Stimulated activated CD8-positive, alpha-beta memory T cell treated with anti-CD3 and anti-CD28 coated beads, Interleukin-4, amount 100 ng/mL, for 4 hours (primary cell): ENCODE measurements at places on chromosomes 6 and 20.
A peak's percentile ranks its signal among the peaks of the same experiment; 100 is the strongest.

- DNase-seq: no peak
These were observed 25.4 kb upstream of the NOP56 start for GRCh38 chr20:2626853-2627541.

DNA sequence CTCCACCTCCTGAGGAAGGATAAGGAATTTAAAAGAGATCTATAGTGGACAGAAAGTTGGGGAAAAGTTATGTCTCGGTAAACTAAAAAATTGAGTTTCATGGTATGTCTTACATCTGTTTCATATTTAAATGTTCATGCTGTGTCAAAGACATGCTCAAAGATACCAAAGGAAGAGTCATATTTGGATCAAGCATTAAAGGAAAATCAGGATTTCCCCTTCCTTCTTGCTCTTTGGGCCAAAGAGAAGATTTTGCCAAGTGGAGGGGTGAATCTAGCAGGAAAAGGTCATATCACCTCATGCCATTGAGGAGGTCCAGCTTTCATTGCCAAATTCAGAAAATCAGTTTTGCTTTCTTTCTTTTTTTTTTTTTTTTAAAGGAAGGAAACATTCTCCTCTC, 192.4 kb downstream of the OGFRL1 start:
- DNase-seq: no peak

DNA sequence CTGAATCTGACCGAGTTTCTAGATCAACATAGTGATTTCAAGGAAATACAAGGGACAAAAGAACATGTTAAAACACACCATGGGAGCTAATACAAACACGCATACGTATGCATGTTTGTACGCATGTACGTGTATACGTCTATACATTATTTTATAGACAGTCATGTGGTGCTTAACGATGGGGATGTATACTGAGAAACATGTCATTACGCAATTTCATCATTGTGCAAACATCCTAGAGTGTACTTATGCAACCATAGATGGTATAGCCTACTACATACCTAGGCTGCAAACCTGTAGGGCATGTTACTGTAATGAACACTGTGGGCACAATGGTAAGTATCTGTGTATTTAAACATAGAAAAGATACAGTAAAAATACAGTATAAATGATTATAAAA, 25.0 kb upstream of the NELFCD start:
- DNase-seq: no peak

DNA sequence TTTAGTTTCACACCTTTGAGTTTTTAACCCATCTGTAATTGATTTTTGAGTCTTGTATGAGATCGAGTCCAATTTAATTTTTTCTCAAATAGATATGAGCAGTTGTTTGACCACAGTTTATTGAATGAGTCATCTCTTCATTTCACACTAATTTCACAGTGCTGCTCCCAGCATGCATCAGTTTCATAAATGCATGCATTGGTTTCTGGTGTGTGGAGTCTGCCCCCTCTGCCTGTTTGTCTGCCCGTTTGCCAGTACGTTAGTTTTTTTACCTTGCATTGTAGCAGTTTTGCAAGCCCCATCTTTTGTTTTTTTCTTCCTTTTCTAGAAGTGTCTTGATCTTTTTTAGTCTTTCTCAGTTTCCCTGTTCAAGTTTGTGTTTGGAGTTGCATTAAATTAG, 11.9 kb downstream of the SLX4IP start:
- DNase-seq: peak; percentile 4

DNA sequence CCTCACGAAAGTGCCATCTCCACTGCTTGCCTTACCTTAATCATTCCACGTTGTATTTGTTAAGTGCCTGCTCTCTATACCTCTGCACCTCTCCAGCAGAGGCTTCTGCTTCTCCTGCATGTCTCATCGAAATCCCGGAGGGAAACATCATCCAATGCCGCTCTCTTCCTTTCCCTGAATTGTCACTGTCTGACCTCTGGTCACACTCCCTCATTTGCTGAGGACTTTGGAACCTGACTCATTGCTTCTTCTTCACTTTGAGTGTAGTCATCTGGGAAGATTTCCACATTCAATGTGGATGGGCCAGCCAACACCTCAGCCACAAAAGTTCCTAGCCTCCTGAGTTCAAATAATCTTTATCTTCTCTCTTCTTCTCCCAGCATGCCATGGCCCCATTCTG, 78.9 kb upstream of the BEND6 start:
- DNase-seq: no peak

DNA sequence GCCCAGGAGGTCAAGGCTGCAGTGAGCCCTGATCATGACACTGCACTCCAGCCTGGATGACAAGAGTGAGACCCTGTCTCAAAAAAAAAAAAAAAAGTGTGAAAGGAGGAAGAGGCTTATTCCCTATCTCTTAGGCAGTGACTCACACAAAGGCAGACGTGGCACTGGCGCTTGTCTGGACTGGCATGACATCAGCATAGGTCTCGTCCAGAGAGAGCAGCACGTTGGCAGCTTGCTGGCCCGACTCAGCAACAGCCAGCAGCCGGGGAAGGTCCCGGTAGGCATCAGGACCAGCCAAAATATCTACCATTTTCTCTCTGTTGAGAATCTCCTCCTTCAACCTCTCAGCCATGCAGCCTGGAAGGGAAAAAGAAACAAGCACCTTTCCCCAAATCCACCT, 14.1 kb downstream of the CDK5RAP1 start:
- DNase-seq: no peak

- DNase-seq: no peak
These were observed 67.2 kb upstream of the RNF24 start for GRCh38 chr20:4082406-4083097.

DNA sequence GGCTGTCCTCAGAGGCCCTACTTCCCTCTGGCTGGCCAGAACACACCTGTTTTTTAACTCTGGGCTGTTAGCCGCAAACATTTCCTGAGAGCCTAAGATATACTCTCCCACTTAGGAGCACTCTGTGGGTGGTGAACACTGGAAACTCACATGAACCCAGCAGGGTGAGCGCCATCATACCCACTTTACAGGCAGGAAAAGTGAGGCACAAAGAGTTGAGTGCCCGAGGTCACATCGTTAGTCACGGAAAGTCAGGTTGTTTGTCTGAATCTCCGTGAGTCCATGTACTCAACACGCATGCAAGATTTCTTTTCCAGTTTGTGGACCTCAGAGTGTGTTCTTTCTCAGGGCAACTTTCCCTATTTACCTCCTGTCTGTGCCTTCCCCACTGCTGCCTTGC, 1.9 kb downstream of the BAK1 start:
- no peak for DNase-seq

DNA sequence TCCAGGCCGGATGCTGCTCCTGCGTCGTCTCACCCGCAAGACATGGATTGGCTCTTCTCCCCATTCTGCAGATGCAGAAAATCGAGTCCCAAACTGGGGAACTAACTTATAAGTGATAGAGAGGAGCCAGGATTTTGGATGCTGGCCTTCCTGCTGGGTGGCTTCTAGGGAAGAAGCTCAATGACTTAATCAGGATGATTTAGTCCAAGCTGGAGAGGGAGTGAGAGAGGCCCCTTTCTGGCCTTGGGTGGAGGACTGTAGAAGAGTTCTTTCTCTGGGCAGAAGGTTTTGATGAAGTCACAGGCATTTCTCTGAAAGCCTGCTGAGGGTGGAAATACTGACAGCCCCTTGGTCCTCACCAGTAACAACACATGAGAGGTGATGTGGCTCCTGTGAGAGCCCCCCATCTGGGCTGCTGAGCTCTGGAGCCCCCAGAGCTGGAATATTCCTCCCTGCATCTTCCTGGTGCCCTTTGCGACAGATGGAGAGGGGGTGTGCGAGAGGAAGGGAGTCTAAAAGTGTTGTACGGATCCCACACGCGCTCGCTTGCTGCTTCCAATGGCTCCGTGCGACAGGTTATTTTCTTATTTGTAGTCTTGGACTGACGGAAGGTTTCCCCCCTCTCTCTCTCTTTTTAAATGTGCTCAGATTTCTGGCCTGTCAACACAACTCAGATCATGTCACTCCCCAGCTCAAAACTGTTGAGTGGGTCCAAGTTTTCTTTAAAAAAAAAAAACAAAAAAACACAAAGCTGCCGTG, 3.5 kb downstream of the SIRPA start:
- DNase-seq: no peak

GRCh38 chr6:155454008-155454407, 1.6 kb downstream of the NOX3 start:
- no peak for DNase-seq

DNA sequence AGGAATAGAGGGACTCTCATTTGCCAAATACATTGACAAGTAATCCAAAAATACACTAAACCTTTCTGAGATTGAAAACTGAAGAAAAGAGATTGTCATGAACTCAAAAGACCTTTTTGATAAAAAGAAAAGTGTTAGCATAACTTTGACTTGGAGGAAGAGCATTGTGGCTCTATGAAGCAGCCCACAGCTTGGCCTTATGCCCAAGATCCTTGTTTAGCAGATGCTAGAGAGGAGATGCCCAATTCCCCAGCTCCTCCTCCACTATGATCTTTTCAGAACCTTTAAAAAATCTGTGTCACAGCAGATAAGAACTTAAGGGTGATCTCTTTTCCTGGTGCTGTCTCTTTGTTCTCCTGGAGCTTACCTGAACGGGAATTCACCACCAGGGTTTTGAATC, 35.8 kb upstream of the IGF2R start:
- no peak for DNase-seq

DNA sequence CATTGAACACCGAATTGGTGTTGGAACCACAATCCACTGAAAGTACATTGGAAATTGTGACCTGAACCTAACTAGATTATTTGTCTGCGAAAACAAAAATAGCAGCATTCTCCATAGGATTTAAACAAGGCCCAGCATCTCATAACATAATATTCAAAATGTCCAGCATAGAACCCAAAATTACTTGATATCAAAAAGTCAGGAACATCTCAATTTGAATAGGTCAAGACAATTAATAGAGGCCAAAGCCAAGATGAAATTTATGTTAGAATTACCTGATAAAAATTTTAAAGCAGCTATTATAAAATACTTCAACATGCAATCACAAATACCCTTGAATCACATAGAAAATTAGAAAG, 42.4 kb upstream of the CD2AP start:
- no peak for DNase-seq

DNA sequence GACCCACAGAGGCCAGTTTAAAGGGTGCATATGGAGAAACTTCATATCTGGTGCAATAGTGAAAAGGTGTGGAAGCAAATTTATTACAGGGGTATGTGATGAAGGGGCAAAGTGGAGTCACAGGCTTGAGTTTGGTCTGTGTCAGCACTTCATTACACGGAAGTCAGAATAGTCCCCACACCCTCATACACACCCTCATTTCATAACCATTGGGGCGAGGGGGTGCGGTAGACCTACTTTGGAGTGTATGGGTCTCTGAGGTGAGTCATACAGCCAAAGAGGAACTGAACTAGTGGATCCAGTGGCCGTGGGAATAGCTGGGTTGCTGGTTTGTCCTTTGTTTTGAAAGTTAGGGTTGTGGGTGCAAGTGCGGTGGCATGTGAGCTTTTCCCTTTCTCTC, 3.3 kb downstream of the TM9SF4 start:
- no peak for DNase-seq

GRCh38 chr6:147418523-147418922, 90.0 kb upstream of the SAMD5 start:
- no peak for DNase-seq

GRCh38 chr6:159307246-159307790, 138.1 kb downstream of the FNDC1 start:
- DNase-seq: no peak

GRCh38 chr6:3741477-3741871, 10.0 kb downstream of the PXDC1 start:
- DNase-seq: no peak

DNA sequence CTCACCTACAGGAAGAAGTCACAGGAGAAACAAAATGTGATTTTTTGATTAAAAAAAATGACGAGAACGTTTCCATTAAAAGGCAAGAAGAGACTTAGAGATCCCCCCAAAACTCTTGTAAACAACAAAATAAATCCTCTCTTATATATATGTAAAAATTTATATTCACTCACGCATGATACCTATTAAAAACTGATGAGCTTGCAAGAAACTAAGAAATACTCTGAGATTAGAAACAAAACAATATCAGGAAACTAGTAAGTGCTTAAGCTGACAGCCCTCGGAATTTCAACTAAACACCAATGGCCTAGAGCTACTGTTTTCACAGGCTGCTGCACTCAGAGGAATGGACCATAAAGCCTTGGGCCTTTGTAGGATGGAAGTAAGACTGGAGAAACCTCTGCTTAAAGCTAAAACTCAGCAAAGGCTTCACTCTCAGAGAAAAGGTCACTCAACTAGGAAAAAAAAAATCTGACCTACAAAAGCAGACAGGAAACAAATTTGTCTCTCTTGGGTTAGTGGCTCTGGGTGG, 63.0 kb downstream of the MAP3K7 start:
- no peak for DNase-seq

DNA sequence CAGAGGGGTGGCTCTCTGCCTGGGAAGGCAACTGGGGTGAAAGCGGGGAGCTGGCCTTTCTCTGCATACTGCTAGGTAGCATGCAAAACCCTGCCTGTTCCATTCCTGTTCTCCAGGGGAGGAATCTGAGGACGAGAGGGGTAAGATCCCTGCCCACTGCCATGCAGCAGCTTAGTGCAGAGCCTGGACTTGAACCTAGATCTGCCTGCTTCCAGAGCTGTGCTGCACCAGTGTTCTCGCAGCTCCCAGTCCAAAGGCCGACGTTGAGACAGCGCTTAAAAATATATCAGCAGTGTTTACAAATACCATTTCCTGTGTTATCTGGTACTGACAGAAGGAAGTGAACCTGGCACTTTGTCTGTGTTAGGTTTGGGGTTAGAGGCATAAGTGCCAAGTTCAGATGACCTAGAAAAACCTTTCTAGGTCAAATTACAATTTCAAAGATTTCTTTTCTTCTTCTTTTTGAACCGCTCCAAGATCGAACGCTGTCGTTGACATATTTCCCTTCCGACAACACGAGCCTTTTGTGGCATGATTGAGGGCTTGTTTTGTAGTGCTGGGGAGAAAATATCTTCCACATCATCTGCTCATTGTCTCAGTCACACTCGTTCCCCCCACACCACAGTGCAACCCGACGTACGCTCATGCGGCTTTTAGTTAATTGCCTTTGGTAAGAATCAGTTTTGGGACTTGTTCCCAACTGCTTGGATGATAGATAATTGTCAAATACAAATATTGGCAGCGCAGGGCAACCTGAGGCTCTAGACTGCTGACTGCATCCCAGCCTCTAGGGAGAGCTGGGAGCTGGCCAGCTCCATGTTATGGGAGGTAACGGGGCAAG, 44.6 kb downstream of the TOX2 start:
- DNase-seq: no peak

- DNase-seq: no peak
These were observed 71.4 kb upstream of the SNX9 start for GRCh38 chr6:157751547-157752200.
